ENCODE measurements at places on chromosomes 11 and 22. TPM values are rescaled to one million over a fixed set of nuclear protein-coding genes. Genes with fewer than 3 reads are reported as not detected.

- DNase-seq = no peak
Measured at GRCh38 chr11:71397961-71398360, 50.2 kb downstream of the DHCR7 start.

DNA sequence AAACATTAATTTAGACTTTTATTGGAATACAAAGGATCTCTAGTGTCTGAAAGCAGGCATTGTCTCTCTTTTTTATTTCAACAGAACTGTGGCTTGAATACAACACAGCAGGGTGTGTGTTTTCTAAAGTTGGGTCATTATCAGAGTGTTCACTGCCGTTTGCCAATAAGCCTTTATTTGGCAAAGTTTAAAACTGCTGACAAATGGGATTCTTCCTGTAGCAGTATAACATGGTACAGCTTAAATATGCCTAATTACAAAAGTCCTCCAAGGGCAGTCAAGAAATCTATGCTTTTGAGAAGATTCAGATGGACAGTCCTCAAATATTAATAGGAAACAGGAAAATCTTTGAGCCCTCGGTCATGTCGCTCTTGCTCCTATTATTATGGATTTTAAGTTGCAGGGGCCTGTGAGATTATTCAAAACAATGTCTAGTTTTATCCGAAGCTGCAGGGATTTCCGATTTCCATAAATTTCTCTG is 199.9 kb downstream of the MAML2 start:
- no peak for DNase-seq

- DNase-seq = peak; percentile 67
Measured at GRCh38 chr11:77095551-77096490, 6.8 kb upstream of the OMP start.

DNA sequence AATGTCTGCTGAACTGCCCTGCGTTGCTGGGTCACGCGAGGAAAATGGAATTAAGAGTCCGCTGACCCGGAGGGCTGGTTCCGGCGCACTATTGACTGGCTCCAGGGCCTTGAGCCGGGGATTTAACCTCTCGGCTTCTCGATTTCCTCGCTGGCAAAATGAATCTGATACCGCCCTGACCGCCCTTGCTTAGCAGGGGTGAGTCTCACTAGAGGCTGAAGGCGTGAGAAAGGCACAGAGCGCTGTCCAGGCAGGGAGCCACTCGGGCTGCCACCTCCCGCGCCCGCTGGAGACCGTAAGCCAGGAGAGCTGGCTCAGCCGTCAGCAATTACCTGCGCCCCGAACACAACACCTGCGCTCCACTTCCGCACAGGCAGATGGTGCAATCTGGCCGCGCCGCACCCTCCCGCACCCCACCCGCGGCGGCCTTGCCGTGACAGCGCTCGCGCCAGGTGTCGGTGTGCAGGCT is 65.6 kb downstream of the BUD13 start:
- DNase-seq = peak; percentile 16

- DNase-seq = no peak
Measured at GRCh38 chr22:26615149-26615548, 2.7 kb downstream of the CRYBB1 start.

- DNase-seq = no peak
Measured at GRCh38 chr11:86688398-86689179, 16.2 kb upstream of the ME3 start.

DNA sequence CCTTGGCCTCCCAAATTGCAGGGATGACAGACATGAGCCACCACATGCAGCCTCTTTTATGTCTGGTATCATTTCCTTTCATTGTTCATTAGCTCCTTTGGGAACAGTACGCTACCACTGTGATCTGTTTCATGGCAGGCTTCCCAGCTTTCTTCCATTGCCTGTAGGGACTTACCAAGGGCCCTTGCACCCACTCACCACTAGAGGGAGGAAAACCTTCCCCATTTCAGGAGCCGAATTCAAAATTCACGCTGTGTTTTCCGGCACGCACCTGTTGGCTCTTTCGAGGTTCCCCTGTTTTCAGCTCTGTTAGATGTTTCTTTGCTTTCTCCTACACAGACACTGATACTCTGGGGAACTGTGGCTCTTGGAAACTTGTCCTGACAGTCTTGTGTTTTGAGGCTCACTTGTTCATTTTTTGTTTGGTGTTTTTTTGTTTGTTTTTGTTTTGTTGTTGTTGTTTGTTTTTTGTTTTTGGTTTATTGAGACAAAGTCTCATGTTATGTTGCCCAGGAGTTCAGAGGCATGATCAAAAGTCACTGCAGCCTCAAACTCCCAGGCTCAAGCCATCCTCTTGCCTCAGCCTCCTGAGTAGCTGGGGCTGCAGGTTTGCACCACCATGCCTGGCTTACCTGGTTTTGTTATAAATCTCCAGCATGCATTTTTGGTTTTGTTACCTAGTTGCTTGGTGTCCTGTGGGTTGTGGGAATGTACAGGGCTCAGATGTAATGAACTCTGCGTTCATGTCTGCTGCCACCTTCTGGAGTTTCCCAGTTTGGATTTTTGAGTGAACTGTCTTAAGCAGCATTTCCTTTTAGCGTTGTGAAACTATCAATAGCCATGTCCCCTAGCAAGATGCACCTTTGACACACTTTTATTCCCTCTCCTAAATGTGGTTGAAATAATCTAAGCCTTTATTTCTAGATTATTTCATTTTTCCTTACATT is 2.3 kb downstream of the KRTAP5-11 start:
- peak; percentile 72 for DNase-seq

DNA sequence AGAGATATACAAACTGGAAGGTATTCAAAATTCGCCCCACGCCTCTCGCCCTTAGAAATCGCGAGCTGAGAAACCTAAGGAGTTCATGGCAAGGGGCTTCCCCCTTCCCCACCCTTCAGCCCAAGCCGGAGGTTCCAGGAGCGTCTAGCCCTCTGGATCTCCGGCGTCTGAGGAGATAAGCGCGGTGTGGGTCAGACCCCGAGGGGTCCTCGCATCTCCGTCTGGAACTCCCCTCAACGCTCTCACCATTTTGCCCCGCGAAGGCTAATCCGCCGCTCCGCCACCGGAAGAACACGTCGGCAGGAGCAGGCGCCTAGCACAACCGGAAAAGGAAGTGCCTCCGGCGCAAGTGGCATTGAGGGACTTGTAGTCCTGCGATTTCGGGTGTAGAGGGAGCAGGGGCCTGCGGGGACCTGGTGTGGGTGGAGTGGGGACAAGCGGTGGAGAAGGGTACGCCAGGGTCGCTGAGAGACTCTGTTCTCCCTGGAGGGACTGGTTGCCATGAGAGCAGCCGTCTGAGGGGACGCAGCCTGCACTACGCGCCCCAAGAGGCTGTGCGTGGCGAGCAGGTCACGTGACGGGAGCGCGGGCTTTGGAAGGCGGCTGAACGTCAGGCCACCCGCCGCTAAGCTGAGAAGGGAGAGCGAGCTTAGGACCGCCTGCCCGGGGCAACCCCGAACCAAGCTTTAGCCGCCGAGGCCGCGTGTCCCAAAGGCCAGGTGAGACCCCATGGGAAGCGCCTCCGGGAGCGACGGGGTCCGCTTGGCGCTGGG is at the start of the genes FEN1 and TMEM258:
Gene FEN1, plus strand, starts transcription at position 602 of the 773 bp plus-strand sequence. CDS start 2,451 bp downstream, outside the sequence.
Gene TMEM258, minus strand, starts transcription at position 290 of the 773 bp plus-strand sequence. Its CDS starts 41 bp downstream, at position 249.
- DNase-seq = peak; percentile 96

DNA sequence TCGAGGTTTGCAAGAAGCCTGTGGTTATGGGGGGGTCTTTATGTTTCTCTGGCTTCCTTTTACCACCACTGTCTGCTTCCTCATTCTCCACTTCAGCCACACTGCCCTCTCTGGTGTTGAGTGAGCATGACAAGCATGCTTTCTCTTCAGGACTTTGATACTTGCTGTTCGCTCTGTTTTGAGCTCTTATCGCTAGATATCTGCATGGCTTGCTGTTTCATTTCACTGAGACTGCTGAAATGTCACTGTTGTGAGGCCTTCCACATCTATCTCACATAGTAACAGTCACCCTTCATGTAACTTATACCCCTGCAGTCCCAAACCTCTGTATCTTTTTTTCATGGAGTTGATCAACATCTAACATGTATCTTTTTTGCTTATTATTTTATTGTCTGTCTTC is 59.8 kb downstream of the TMEM135 start:
- DNase-seq = peak; percentile 79

- DNase-seq = peak; percentile 74
Measured at GRCh38 chr11:102513869-102514268, 16.7 kb downstream of the MMP7 start.

DNA sequence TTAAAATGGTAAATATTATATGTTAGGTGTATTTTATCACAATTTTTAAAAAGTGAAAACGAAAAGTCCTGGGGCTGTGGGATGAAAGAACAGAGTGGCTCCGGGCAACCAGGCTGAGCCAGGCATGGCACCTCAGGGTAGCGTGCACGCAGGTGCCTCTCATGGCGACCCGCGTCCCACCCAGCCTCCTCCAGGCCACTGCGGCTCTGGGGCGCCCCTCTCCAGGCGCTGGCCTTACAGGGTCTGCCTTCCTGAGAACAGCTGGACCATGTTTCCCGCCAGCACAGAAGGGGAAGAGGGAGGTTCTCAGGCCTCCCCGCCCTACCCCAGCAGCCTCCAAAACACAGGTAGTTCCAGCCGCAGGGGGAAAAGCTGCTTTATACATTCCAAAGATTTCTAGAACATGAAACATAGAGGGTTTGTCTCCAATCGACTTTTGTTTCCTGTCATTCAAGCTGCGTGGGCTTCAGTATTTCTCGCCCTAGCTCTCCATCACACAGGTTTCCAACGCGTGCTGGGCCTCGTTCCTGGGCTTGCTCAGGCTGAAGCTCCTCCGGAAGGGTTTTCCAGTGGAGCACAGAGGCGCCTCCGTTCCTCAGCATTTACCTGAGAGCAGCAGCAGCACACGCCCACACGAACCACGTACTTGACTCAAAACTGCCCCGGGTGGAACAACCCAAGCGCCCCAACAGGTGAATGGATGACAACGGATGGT is 10.5 kb downstream of the EHD1 start:
- no peak for DNase-seq

DNA sequence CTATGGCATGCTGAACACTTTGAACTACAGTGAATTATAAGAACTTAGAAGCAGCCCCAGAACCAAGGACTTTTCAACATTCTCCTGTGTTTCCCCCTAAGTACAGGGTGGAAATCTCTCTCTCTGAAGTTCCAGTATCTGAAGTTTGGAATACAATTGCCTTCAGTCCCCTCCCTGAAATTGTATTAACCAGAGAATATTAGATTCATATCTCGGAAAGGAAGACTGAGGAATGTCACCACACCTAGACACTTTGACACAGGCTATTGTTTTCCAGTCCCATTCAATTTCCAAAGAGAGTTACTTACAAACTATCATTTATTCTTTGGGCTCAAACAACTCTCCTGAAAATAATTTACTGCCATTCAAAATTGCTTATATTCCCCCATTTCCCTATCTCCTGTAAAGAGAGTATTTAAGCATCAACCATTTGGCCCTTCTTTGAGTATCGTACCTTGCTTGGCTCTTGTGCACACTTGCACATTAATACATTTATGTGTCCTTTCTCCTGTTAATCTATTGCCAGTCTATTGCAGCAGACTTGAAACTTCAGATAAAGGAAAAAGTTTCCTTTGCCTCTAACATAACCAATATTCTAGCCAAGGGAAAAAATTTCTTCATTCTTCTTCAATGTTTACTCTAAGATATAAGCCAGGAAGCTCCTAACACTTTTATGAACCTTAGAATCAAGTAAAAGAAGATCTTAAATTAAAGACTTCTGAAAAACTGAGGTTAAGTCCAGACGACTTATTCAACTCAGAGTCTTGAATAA is 402.4 kb upstream of the DDI1 start:
- DNase-seq = no peak

GRCh38 chr11:62054484-62055121 is 69.2 kb upstream of the INCENP start:
- DNase-seq = peak; percentile 92

GRCh38 chr11:131904756-131905155 is 534.3 kb downstream of the NTM start:
- DNase-seq = no peak

GRCh38 chr11:82924522-82925224 is 23.1 kb downstream of the DDIAS start:
- DNase-seq = no peak

DNA sequence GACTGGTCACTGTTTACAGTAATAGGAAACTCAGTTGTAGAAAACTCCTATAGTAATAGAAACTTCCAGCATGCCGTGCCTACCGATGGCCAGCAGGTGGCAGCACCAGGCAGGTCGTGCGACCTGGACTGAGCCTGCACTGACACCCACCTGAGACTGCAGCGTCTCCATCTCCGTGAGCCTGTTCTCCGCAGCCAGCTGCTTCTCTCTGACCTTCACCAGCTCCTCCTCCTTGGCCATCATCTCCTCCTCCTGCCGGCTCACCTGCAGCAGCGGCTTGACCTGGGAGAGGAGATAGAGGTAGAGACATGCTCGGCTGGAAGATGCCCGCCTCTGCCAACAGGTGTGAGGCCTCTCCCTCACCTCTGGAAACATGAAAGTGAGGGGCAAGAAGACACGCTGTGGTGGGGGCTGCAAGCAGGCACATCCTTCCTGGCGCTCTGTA is 48.5 kb downstream of the APOL1 start:
- peak; percentile 80 for DNase-seq

- DNase-seq = no peak
Measured at GRCh38 chr22:40877488-40877887, 15.6 kb upstream of the DNAJB7 start.

DNA sequence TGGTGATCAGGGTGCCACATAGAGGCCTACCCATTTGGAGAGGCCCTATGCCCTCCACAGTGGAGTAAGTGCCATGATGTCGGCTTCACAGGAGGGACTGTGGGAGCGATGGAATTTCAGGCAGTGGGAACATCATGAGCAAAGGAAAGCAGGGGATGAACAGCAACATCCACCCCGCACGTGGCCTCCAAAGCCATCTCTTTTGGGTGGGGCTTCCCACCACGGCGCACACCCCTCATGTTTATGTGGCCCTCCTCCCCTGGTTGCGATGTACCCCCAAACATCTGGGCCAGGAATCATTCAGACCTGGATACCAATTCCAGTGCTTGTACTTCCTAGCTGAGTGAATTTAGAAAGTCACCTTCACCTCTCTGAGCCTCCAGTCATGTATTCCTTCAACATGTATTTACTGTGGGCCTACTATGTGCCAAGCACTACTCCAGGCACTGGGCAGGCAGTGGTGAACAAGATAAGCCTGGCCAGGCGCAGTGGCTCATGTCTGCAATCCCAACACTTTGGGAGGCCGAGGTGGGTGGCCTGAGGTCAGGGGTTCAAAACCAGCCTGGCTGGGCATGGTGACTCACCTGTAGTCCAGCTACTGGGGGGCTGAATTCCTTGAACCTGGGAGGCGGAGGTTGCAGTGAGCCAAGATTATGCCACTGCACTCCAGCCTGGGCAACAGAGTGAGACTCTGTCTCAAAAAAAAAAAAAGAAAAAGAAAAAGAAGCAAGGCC is 1.8 kb upstream of the MAFF start:
- DNase-seq = no peak

- no peak for DNase-seq
Measured at GRCh38 chr11:109027851-109028250, 363.0 kb downstream of the DDX10 start.

The GALR3 gene
- total RNA-seq = not detected

The TSPAN18 gene
- total RNA-seq = not detected

The TTC36 gene
- total RNA-seq = not detected

The OR8H3 gene
- not detected for total RNA-seq

The NXPE2 gene
- not detected for total RNA-seq
